Diencephalon (tissue), 1 donor: ENCODE measurements at places on chromosomes 3 and 15. TPM values are rescaled to one million over a fixed set of nuclear protein-coding genes. Genes with fewer than 3 reads are reported as not detected.

CP gene
- 12.0 TPM for total RNA-seq

SERINC4 gene
- 0.23 TPM for total RNA-seq

BMF gene
- 3.2 TPM for total RNA-seq

PROK2 gene
- total RNA-seq, result 5.5 TPM

OR5H2 gene
- total RNA-seq, result not detected
